ENCODE measurements at places on chromosomes 2 and 18. TPM values are rescaled to one million over a fixed set of nuclear protein-coding genes. Genes with fewer than 3 reads are reported as not detected.

GRCh38 chr18:77711096-77711495 lies 461.4 kb downstream of the GALR1 start:
- no peak for DNase-seq

GRCh38 chr2:72148003-72148836 lies 558 bp upstream of the CYP26B1 start:
- DNase-seq = no peak

- no peak for DNase-seq
These were observed 1082.5 kb upstream of the GYPC start for GRCh38 chr2:125573432-125573831.

KATNAL2 gene
- 1.0 TPM for total RNA-seq

GRCh38 chr18:44927127-44927849 lies 246.6 kb downstream of the SETBP1 start:
- no peak for DNase-seq

DNA sequence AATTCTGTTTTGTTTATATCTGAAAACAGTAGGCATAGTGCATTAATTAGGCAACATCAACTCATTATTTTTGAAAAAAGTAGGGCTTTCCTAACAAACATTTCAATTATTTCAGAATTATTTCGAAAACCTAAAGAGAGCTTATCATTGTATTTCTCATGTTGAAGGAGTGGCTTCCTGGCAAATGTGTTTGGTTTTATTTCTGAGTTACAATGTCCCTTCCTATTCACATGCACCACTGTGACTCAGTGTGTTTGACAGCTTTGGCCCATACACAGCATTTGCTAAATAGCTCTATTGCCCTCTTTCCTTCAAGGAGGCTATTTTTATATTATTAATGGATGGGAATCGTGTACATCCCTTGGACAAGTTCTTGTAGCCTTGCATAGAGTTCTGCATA lies 205.9 kb downstream of the PTGR3 start:
- DNase-seq = no peak

DNA sequence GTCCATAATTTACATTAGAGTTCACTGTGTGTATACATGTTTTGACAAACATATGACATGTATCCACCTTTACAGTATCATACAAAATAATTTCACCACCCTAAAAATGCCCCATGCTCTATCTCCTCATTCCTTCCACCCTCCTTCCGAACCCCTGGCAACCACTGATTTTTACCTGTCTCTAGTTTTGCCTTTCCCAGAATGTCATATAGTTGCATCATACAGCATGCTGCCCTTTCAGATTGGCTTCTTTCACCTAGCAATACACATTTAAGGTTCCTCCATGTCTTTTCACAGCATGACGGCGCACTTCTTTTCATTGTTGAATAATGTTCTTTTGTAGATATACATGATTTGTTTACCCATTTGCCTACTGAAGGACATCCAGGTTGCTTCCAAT lies 10.4 kb downstream of the LRPPRC start:
- DNase-seq = no peak

- no peak for DNase-seq
These were observed 15.5 kb upstream of the ECEL1 start for GRCh38 chr2:232502911-232503808.

- DNase-seq = no peak
These were observed 23.3 kb upstream of the FAM237A start for GRCh38 chr2:206619011-206619410.

DNA sequence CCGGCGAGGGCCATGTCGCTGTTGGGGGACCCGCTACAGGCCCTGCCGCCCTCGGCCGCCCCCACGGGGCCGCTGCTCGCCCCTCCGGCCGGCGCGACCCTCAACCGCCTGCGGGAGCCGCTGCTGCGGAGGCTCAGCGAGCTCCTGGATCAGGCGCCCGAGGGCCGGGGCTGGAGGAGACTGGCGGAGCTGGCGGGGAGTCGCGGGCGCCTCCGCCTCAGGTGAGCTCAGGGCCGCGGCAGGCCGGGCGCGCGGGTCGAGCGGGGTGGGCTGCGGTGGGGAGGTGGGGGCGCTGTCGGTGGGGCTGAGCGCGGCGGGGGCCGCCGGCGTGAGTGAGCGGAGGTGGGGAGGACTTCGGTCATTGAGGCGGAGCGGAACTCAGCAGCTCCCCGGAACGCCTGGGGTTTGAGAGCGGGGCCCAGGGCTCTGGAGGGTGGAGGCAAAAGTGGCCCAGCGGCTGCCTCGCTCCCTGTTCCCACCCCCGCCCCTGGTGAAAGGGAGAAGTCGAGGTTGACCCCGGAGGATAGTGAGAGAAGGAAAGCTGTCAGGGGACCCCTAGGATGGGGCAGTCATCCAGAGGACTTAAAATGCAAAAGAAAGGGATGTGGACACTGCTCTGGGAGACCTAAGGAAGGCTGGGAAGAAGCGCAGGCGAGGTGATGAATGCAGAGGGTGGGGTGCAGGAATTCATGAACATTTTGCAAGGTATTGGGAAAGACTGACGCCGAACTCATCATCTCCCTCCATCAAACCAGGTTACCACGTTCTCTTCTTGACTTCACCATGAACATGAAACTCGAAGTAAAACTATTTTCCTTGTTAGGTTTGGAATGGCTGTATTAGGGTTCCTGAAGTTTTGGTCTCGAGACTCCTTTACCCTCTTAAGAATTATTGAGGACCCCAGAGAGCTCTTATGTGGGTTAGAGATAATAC lies 633 bp downstream of the MALT1 start:
- no peak for DNase-seq

TRIM54 gene
- total RNA-seq = not detected

GRCh38 chr2:190583507-190584337 lies 49.2 kb upstream of the NEMP2 start:
- no peak for DNase-seq

GRCh38 chr2:221137385-221137784 lies 434.7 kb downstream of the EPHA4 start:
- DNase-seq = no peak

DNA sequence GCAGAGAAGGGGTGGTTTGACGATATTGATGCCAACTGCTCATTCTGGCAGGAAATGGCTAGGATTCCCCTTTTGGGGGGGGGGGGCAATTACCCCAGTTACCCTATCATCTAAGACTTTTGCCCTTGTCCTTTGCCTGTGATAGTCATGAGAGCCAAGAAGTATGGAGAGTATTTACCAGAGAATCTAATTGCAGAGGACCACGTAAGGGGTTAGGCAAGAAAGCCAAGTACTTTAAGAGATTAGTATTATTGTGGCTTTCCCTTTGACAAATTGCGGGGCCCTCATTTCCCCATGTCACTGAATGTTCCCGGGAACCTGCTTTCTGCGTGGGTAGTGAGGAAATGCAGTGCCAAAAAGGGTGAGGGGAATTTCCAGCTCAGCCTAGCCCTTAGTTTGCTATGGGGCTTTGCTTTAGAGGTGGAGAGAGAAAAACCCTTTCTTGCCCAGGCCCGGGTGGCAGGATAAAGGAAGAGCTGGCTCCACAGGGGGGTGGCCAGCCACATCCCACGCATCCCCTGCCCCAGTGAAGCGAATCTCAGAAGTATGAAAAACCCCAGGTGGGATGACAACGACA lies 1.5 kb downstream of the AQP4 start:
- DNase-seq = no peak

C1QL2 gene
- total RNA-seq = not detected

XDH gene
- total RNA-seq = 0.15 TPM

GRCh38 chr18:26383454-26384270 lies 157.4 kb downstream of the TAF4B start:
- DNase-seq = peak; percentile 32

DNA sequence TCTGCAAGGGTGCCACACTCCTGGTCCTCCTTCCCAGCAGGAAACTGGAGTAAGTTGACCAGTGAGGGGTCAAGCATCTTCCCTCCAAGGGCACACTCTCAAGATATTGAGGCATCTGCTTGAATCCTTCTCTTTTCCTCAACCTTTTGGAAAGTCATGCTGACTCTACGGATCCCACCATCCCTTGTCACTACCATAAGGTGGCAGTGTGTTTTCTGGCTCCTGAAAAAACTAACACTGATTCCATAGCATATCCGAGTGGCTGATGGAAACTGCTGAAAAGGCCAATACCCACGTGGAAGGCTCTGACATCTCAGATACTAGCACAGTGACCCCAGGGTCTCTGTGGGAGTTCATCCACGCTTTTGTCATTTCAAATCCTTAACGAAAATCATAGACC lies 37.1 kb downstream of the GPR45 start:
- no peak for DNase-seq

GRCh38 chr2:69292256-69292655 lies 94.8 kb downstream of the GFPT1 start:
- DNase-seq = no peak

GRCh38 chr2:9145109-9145751 lies 61.4 kb upstream of the ASAP2 start:
- no peak for DNase-seq

DNA sequence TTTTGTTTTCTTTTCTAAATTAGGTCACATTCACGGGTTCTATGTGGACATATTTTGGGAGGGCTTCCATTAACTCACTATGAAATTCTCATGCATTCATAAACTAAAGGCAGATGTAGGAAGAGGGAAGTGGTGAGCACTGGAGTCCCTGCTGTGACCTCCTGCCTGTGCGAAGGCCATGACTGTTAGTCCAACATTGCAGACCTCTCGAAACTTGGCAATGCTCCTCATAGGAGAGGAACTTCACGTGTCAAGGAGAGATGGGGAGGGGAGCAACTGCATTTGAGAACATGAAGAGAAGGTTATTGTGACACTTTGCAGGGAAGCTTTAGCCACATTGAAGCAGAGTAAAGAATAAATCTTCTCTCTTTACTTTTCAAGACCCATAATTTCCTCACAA lies 126.4 kb upstream of the HNMT start:
- no peak for DNase-seq

GRCh38 chr18:68840554-68841263 lies 42.8 kb downstream of the CCDC102B start:
- DNase-seq = no peak

GRCh38 chr2:128552806-128553551 lies 234.3 kb upstream of the HS6ST1 start:
- DNase-seq = no peak

DNA sequence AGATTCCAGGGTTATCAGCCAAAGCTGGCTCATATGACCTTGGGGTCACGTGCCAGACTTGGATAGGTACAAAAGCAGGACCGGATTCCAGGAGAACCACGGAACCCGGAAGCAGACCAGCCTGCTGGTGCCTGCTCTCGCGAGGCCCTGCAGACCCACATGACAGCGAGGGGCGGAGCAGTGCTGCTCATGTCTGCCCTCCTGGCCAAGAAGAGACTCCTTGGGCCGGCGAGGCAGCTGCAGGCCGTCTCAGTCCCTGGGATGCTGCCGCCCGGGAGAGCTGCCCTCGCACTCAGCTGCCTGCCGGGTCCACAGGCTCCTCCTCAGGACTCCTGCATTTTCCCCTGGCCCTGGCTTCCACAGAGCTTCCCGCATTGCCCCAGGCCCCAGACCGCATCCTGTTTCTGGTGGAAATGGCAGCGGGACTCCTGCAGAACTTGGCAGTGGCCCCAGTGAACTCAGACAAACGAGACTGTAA lies 739.5 kb downstream of the SOCS6 start:
- DNase-seq = no peak

- DNase-seq = no peak
These were observed 67.6 kb downstream of the FEZ2 start for GRCh38 chr2:36530178-36530982.

- no peak for DNase-seq
These were observed 75.7 kb upstream of the TFCP2L1 start for GRCh38 chr2:121360566-121361300.

DNA sequence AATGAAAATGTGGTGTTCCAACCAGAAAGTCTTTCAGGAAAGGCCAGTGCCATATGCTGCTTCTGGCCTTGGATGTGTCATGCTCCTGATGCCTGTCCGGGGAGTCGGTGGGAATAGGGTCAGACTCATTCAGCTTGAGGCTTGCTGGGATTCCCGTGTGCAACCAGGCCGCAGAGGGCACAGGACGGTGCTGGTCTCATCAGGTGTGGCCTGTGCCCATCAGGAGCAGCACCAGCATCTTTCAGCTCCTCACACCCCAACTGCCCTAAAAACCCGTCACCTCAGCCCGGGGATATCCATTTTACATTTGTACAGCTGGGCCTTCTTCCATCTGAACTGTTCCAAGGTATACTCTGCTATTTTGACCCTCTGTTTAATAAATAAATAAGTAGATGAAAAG lies 13.3 kb upstream of the CNNM3 start:
- DNase-seq = no peak

GRCh38 chr2:231413921-231414476 lies 18.5 kb downstream of the B3GNT7 start:
- no peak for DNase-seq

BBS5 gene
- total RNA-seq = 1.4 TPM

DNA sequence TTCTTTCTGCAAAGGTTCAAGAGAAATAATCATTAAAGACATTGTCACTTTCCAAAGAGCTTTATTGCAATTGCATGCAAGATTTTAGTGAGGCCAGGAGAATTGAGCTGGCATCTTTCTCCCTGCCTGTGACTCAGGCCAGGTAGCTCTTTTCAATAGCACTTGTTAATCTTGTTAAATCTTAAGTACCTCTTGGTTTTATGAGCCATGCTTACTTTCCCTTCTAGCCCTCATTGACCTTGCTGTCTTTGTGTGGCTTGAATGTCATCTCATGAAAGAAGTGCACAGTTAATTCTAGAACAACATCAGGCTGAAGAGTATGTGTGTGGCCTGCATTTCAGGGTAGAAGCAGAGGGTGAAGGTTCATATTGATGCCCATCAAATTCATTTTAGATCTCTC lies 14.8 kb upstream of the LGALSL start:
- DNase-seq = no peak

DNA sequence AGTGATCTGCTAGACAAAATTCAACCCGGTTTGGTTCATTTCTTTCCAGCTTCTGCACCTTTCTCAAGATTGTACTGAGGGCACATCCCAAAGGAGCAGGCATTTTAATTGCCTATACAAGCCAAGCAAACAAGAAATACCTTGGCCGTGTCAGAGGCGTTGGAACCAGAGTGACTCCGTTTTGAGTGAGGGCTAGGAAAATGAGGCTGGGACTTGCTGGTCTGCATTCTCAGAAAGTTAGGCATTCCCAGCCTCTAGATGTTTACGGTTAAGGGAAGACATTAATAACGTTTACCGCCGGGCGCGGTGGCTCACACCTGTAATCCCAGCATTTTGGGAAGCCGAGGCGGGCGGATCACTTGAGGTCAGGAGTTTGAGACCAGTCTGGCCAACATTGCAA lies 1.5 kb upstream of the GEMIN6 start:
- no peak for DNase-seq

All from activated CD4-positive, alpha-beta T cell treated with anti-CD3 and anti-CD28 coated beads, Interleukin-2, amount 10 ng/mL, durations not matched to agents 7 days and 5 days (primary cell).